NAMALWA (cell line): ENCODE measurements at places on chromosomes 12 and 14.

- DNase-seq: no peak
Measured at GRCh38 chr12:40142001-40142744, 36.3 kb upstream of the SLC2A13 start.

GRCh38 chr14:103512701-103513611 lies 9.7 kb downstream of the CKB start:
- DNase-seq: no peak

GRCh38 chr12:101832030-101832429 lies 1.3 kb upstream of the GNPTAB start:
- DNase-seq: no peak

DNA sequence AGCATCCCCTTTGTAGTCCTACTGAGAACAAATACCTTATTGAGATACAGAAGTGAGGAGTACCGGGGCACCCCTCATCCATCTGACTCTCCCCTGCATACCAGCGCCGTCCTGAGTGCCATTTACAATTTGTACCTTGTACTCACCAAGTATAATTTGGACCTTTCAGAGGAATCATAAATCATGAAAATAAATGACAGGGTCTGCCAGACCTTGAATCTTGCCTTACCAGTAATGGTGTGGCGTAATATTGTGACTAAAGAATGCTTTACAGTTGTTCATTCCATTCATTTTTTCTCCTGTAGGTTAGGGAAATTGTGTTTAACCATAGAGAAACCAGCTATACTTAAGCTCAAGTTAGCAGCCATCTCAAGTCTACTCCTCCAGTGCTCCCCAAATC lies 243.7 kb upstream of the RGS6 start:
- DNase-seq: no peak

- DNase-seq: no peak
Measured at GRCh38 chr14:76941946-76942805, 86.3 kb downstream of the IRF2BPL start.

DNA sequence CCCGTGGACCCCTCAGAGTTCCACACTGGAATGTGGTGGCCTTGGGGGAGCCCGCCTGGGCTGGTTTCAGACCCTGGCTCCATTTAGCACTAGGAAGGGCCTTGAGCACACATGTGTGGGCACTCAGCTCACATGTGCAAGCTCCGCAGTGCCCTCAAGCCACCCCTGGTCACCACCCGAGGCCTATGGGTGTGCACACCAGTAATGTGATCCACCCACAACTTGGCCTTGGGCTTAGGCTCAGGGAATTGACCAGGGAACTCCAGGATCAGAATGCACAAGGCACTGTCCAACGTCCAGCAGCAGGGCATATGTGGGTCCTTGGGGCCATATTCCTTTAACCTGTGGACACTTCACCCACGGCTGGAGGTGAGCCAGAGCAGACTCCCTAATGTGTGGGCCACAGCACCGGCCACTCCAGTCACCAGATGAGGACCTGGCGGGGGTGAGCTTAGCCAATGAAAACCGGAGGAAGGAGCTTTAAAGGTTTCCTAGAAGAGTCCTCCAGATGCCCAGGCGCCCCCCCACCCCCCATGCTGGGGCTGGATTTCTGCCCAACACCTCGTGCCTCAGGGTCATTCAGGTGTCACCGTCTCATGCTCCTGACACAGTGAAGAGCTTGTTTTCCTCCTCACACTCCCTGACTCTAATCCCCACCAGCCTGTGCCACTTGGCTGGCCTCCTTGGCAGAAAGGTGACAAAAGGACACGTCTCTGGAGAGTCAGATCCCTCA lies 209.2 kb downstream of the ZFP36L1 start:
- no peak for DNase-seq

DNA sequence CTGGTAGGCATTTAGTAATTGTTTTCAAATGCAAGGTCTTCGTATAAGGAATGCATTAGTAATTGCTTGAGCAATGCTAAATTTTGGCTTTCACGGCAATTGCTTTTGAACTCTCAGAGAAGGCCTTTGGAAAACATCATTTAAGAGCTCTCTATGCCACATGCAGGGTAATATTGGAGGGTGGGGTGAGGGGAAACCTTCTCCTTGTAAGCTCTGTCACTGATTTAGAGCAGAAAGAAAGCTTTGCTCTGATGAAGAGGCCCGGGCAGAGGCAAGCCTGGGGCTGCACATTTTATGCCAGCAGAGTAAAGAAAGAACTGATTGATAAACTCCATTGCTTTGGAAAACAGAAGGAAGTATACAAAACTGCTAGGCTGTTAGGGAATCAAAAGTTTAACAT lies 70.9 kb downstream of the TRIM9 start:
- DNase-seq: no peak

GRCh38 chr14:51677266-51677665 lies 25.6 kb downstream of the FRMD6 start:
- DNase-seq: no peak

- no peak for DNase-seq
Measured at GRCh38 chr12:57603815-57604453, 690 bp upstream of the DTX3 start.

- no peak for DNase-seq
Measured at GRCh38 chr12:67716817-67717216, 68.3 kb downstream of the DYRK2 start.

DNA sequence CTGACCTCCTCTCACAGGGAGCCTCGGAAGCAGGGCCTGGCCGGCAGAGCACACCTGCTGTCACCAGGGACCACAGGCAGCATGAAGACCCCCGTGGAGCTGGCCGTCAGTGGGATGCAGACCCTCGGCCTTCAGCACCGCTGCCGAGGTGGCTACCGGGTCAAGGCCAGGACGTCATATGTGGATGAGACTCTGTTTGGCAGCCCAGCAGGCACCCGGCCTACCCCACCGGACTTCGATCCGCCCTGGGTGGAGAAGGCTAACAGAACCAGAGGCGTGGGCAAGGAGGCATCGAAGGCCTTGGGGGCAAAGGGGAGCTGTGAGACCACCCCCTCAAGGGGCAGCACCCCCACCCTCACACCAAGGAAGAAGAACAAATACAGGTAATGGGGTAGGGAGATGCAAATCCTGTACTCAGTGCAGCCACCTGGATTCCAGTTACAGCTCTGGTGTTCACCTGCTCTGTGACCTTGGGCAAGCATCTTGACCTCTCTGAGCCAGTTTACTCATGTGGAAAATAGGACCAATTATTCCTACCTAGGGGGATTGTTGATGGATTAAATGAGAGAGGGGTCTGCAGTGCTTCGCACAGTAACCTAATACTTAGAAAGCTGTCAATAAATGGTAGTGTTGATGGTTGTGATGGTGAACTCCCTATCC lies 1.3 kb downstream of the RITA1 start:
- no peak for DNase-seq

GRCh38 chr14:103530390-103530789 lies 1.4 kb downstream of the TRMT61A start:
- no peak for DNase-seq

DNA sequence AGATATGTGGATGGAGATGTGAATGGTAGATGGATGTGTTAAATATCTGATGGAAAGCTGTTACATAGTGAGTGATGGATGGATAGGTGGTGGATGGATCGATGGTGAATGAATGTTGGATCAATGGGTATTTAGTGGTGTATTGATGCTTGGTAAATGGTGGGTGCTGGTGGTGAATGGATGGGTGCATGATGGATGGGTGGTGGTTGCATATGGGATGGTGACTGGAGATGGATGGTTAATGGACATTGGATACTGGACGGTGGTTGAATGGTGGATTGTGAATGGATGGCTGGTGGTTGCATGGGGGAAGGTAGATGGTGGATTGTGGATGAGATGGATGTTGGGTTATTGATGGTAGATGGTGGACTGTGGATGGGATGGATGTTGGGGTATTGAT lies 2.1 kb upstream of the LBHD2 start:
- no peak for DNase-seq

DNA sequence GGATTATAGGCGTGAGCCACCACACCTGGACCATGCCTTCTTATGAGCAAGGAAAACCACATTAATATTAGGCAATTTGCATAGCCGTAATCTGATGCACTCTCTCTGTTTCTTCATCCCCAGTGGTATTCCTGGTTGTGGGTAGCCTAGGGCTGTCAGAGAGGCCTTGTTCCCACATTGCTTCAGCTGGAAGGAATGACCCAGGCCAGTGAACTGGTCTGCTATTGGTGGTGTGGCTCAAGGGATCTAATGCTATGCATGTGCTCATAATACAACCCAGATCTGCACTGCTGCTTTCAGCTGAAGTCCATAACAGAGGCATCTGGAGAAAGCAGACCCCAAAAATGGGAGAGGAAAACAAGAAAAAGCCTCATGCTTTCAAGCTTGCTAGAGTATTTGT lies 33.1 kb upstream of the G2E3 start:
- no peak for DNase-seq

DNA sequence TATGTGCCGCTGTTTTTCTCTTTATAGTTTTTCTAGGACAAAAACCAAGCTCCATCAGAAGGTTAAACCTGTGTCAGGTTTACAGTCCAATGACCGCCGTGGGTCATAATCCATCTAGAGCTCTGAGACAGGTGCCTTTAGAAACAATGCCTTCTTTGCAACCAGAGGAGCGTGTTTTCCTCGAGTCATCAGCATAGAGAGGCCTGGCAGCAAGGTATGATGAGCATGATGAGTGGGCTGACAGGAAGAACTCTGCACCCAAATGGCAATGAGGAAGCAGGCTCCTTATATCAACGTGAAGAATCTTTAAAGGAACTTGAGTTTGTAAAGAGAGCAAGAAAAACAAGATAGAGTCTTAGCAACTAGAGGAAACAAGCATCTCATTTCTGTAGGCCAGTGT lies 60.5 kb upstream of the NUDT4 start:
- DNase-seq: no peak

- no peak for DNase-seq
Measured at GRCh38 chr12:96313606-96314005, 86.6 kb downstream of the CDK17 start.

GRCh38 chr14:42269234-42269633 lies 662.6 kb downstream of the LRFN5 start:
- DNase-seq: no peak

DNA sequence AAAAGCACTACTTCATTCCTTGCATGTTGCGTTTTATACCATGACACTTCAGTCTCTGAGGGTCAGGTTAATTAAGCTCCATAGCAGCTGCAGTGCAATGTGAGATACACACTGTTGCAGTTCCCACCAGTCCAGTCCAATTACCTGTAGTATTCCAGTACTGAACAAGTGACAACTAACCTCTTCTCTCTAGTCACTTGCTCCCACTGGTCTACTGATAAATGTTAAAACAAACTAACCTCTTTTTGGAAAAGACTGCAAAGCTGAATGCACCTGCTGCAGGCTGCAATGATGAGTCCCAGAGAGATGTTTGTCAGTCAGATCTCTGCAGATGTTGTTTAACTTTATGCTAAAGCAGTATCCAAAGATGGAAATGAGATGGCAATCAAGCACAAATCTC lies 7.9 kb downstream of the NOVA1 start:
- DNase-seq: no peak

DNA sequence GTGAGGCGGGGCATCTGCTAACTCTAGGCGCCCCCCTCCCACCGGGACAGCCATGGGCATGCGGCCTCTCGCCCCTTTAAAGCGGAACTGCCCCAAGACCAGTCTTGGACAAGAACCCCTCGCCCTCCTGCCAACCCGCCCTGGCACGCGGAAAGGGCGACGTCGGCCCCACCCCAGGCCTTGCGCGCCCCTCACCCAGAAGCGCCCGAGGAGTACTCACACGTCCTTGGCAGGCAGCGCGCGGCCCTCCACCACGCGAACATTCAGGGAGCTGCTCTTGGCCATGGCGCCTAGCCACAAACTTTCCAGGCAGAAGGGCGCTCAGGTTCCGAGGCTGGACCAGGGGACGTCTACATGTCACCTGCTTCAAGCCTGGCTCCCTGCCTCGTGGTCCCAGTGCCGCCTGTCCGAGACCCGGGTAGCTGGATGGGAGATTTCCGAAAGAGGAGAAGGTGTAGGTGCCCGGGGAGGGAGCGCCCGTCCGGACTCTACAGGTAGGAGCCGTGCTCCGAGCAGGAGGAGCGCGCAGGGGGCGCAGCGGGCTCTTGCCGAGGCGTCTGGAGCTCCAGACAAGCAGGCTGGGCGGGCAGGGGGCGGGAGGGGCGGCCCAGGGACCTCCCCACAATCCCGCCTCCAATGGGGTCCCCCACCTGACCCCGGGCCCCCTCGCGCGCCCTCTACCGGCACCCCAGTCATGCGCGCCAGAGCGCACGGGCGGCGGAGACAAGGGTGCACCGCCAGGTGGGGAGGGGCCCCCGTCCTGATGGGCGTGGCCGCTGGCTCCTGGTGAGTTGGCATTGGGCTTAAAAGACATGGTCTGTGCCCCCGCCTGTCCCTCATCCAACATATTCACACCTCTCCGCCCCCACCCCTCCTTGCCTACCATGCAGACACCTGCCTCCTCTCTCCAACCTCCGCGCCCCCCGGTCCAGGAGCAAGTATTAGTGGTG lies at the start of gene RASAL1:
Gene RASAL1, minus strand, starts transcription at position 584 of the 950 bp plus-strand sequence. Its CDS starts 299 bp downstream, at position 285.
- DNase-seq: peak; percentile 95

- no peak for DNase-seq
Measured at GRCh38 chr14:81256289-81256960, 35.7 kb upstream of the GTF2A1 start.

DNA sequence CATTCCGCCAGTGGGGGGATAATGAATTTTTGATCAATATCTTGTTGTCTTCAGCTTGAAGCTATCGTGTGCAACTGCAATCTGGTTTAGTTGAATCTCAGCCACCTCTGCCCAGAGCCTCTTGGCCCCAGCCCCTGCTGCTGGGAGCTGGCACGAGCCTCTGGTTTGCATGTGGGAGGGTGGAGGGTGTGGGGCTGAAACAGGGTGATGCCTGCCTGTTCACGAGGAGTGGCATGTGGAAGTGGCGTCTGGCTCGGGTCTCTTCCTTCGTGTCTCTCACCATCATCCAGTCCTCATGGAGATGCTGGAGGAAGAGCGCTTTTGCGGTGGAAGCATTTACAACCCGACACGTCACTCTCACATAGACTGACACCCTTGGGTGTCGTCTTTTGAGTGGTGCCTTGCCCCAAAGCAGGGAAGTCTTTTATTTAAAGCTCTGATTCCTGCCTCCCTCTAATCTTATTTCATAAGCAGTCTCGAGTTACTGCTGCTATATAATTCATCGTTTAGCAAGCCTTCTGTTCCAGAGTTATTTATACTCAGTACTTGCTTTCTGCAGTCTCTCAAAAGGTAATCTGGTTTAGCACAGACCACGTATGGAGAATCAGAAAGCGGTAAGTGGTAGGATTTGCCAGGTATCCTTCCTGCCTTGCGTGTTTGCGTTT lies 64.5 kb downstream of the AACS start:
- no peak for DNase-seq

DNA sequence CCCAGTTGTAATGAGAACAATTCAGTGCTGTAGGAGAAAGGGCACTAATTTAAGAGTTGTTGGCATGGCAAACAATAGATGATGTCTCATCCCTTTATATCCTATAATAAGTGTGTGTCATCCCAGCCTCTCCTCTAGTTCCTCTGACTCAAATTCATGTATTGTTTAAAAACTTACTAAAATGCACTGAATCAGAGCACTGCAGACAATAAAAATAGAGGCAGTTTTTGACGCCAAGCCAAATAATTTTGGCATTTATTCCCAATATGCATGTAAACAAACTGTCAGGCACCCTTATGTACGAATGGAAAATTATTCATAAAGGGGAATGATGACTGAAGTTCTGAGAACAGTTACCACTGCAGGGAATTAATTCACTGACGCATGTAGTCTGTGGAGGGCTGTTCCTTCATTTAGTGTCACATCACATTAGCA lies 57.9 kb upstream of the TMX1 start:
- no peak for DNase-seq
